ENCODE measurements at places on chromosomes 1 and 21.

GRCh38 chr1:207459008-207459407 lies 4.9 kb downstream of the CR2 start:
- no peak for DNase-seq

DNA sequence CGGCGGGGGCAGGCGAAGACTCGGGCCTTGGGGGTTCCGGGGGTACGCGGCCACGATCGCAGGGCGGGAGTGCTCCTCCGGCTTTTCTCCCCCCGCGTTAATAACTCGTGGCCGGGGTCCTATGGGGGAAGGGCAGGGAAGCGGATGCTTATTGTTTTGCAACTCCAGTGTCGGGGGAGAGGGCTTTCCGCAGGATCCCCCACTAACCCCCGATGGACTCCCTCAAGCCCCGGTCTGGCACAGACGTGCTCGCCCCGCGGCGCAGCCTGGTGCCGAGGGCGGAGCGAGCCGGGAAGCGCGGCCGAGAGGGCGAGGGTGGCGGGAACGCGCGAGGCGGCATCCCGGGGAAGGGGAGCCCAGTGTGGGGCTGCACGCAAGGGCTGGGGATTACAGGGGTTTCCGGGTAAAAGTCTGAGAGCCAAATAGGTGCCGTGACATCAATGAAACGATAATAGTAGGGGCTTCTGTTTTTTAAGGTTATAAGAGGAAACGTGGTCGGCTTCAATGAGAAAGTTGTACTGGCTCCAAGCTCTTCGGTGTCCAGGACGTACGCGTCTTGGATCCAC lies 772 bp downstream of the UCK2 start:
- DNase-seq: peak; percentile 91

DNA sequence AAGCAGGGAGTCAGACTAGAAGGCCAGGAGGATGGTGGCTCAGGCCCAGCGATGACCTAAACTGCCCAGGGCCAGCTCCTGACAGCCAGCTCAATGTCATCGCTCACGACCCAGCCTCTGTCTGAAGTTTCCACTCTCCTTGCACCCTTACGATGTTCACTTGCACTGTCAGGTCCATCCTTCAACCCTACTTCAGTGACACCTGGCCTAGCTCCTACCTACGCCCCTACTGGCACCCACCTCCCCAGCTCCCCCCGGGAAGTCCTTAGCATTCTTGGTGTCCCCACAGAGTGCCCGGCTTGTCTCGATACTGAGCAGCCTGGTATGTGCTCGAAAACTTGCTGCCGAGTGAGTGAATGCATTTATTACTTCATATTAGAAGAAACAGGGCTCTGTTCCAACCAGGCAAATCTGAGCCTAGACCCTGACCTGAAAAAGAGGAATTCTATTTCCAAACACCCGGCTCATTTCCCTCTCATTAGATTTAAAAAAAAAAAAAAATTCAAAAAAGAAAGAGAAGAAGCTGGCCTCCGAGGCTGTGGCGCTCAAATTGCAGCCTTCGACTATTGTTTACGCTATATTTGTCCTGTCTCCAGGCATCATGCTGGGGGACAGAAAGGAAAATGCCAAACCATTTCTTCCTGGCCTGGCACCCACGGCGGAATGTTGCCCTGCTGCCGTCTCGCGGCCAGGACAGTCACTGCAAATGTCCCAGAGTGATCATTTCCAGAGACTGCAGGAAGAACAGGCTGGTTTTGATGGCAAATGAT lies 29.8 kb upstream of the LRRC38 start:
- DNase-seq: no peak

DNA sequence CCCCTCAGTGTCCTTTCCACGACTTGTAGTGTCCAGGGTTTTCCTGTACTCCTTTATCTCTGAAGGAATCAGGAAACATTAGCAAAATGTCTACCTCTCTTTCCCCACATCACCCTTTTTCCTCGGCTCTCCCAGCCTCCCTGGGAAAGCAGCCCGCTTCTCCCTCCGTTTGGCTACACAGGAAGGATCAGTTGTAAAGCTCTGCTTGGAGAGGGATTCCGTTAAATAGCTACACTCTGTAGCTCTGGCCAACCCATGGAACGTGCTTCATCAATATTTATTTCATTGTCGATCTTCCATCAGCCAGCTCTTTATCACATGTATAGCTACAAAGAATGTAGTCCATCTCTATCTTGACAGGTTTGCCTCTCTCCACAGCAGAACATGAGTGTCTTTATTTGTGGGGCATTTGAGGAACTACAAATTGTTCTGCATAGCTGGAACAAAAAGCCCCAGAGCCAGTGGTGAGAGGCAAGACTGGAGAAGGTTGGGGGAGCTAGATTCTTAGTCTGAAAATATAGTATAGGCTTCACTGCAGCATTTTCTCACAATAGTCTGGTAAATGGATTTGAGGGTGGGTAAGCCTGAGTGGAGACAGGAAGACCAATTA lies 191.8 kb downstream of the SLC35F3 start:
- DNase-seq: no peak

GRCh38 chr1:217776693-217777092 lies 145.5 kb downstream of the SPATA17 start:
- no peak for DNase-seq

DNA sequence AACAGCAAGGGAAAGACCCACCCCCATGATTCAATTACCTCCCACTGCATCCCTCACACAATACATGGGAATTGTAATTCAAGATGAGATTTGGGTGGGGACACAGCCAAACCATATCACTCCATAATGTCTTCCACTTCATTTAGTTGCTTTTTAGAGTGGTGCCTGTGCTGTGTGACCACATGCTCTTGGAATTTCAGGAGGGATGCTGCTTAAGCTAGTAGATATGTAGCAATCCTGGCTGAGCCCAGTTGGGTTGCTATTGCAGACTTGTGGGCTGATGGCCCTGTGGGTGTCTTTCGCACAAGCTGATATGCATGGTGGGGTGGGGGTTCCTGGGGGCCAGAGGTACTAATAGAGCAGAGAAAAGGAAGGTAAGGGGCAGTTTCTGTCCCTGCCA lies 160.4 kb upstream of the SYT6 start:
- DNase-seq: no peak

DNA sequence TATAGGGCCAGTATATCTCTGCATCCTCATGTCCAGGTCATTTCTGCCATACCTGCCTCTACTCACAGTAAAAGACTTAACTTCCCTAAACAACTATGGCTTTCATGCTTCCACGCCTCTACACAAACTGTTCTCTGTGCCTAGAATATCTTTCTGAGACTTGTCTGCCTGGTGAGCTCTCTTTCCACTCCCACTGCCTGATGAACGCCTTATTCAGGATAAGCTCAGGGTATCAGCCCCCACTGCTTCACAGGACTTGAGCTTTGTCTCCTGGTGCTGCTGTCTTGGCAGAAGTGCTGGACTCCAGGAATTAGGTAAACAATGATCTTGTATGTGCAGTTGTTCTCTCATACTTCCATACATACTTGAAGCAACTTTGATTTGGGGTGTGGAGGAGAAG lies 4.8 kb upstream of the DDX20 start:
- no peak for DNase-seq

DNA sequence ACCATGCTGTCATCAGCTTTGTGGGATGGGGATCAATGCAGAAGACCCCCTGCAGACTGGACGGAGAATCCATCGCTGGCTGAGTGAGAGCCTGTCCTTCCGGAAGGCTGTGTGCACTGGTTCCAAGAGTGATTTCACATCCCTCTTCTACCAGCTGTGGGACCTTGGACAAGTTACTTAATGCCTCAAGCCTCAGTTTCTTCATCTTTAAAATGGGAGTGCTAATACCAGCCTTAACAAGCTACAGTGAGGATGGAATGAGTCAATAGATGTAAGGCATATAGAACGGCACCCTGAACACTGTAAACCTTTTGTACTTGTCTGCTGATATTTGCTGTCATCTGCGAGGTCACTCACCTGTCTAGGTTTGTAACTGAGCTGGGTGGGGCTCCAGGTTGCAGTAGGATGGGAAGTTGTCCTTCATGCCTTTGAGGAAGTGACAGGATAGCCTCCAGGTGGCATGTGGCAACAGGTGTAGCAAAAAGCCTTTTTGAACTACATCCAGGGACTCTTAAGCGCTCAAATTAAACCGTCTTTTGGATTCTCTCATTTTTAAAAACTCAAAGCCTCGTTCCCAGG lies 27.5 kb downstream of the TMEM51 start:
- no peak for DNase-seq

DNA sequence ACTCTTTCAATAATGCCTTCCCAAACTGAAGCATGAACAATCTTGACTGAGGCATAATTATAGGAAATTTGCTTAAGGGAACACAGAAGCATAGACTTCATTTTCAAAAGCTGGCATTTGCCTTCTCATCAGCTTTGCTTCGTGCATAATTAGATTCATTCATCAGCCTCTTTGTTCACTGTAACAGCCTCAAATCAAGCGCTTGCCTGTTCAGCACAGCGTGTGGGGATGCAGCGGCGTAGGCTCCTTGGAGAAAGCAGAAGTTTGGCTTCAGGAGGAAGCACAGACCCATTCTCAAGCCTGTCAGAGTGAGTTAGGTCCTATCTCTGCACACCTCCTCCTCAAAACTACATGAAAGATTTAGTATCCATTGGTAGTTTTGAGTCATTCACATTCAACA lies 246.4 kb upstream of the MAP1LC3C start:
- no peak for DNase-seq

DNA sequence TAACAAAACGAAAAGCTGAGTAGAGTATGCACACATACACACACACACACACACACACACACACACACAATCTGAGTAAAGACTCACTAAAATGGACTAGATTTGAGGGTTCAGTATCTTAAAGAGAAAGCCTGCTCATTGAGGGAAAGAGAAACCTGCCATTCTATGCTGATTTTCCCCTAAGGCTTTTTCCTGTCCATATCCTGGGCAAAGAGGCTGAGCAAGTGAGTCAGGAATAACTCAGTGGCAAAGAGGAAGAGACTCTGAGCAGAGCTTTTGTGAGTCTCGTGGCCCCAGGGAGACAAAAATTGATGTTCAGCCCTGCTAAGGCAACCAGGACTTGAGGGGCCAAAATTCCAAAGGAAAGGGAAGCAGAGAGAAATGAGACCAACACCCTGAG lies 37.3 kb upstream of the RUNX1 start:
- DNase-seq: no peak

DNA sequence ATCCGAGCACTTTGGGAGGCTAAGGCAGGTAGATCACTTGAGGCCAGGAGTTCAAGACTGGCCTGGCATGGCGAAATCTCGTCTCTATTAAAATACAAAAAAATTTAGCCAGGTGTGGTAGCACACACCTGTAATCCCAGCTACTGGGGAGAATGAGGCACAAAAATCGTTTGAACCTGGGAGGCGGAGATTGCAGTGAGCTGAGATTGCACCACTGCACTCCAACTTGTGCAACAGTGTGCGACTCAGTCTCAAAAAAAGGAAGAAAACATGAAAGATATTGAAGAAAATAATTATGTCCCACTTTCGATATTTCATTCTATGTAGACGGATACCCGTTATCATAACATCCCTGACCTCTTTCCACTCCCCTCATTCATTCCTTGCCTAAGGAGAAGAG lies 19.2 kb downstream of the TUT4 start:
- no peak for DNase-seq

DNA sequence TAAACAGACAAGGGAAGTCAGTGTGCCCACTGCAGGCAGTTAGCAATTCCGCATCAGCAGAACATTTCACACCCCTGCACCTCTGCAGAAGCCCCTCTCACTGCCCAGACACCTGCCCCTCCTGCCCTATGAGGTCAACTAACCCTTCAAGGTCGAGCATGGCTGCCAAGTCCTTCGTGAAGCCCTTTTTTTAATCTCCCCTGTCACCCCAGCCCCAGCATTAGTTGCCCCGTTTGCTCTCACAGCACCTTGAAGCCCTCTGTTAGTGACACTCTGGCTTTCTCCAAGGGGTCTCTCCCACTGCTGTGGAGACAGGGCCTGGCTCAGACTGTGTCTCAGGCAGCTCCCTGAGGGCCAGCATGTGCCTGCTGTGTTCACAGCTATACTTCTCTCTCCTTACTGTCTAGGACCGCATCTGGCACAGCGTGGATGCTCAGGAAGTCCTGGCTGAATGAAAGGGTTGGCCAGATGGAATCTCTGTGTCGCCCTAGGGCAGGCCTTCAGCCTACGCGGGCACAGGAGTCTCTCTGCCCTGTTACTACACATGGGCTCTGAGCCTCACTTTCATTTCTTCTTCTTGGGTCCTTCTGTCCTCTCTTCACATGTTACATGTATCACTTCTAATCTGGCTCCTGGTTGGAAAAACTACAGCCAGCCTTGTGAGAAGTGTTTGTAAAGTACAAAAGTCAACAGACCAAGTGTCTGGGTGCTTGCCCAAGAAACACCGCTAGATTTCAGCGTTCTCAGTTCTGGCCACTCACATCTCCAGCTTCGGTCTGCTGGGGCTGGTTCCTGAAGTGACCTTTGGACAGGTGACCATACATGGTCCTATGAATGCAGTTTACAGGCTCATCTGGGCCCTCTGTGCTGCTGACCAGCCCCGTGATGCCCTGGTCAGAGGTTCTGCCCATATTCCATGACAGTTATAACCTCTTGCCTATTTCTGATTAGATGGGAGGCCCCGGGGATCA lies 19.7 kb downstream of the SLC2A1 start:
- peak; percentile 71 for DNase-seq

DNA sequence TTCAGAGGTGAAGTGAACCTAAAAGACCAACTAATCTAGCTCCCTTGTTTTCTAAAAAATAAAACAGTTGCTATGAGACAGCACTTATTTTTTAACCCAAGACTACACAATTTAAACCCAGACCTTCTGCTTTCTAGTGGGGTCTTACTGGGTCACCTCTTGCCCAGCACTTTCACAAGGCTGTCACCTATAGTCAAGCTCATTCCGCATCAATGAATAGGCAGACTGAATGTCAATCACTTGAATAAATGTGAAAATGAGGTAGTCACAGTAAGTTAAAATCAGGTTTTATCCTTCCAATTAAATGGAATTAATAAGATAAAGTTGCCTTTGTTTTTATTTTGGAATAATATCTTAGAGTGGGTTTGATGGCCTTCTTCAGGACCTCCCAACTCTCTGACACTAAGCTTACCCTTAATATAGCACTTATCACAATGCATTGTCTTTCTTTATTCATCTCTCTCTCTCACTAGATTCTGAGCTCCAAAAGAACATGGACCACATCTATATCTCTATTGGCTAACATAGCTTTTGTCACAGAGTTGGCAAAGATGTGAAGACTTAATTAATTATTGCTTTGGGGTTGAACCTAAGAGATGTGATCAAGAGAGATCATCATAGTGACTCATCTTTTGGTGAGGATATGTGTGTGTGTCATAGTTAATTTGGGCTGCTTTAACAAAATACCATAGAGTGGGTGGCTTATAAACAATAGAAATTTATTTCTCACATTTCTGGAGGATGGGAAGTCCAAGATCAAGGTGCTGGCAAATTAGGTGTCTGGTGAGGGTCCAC lies 248.7 kb upstream of the DAB1 start:
- no peak for DNase-seq

DNA sequence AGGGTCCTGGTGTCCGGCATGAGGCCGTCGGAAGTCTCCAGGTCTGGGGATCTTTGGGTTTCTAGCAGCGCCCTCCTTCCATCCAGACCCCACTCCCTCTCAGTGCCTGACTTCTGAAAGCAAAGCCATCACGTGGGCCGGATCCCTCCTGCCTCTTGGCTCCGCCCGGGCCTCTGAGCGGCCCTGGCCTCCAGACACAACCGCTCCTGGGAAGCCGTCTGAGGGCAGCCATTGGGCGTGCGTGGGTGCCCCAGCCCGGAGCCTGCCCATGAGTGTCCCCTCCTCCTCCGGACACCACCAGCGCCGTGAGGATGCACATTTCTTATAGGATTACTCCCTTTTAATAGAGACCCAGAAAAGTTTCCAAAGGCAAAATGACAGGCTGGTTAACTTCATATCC lies 137.0 kb upstream of the ARHGEF16 start:
- no peak for DNase-seq

- DNase-seq: no peak
Measured at GRCh38 chr1:241167121-241167630, 189.8 kb downstream of the RGS7 start.

- DNase-seq: peak; percentile 69
Measured at GRCh38 chr1:228022571-228023293, 15.9 kb downstream of the WNT3A start.
